Astrocyte (in vitro differentiated cells and primary cell): ENCODE measurements at places on chromosomes 16 and 17. TPM values are rescaled to one million over a fixed set of nuclear protein-coding genes. Genes with fewer than 3 reads are reported as not detected.

- no peak overlapping the region for H3K27ac ChIP-seq
- no peaks in the 10 kb centered on the region for H3K4me1 ChIP-seq
- H3K27me3 ChIP-seq = peaks cover 15% of the 10 kb centered on the region
- no peaks in the 10 kb centered on the region for H3K36me3 ChIP-seq
These were observed 2.7 kb upstream of the BHLHA9 start for GRCh38 chr17:1267471-1267943.

- H3K36me3 ChIP-seq = peaks cover 5% of the 10 kb centered on the region
- H3K4me3 ChIP-seq = no peak overlapping the region
- H3K4me1 ChIP-seq = no peaks in the 10 kb centered on the region
- no peaks in the 10 kb centered on the region for H3K27me3 ChIP-seq
- DNase-seq = no peak
- no peak overlapping the region for H3K27ac ChIP-seq
These were observed 75.5 kb downstream of the SLC5A11 start for GRCh38 chr16:24921229-24921628.

DNA sequence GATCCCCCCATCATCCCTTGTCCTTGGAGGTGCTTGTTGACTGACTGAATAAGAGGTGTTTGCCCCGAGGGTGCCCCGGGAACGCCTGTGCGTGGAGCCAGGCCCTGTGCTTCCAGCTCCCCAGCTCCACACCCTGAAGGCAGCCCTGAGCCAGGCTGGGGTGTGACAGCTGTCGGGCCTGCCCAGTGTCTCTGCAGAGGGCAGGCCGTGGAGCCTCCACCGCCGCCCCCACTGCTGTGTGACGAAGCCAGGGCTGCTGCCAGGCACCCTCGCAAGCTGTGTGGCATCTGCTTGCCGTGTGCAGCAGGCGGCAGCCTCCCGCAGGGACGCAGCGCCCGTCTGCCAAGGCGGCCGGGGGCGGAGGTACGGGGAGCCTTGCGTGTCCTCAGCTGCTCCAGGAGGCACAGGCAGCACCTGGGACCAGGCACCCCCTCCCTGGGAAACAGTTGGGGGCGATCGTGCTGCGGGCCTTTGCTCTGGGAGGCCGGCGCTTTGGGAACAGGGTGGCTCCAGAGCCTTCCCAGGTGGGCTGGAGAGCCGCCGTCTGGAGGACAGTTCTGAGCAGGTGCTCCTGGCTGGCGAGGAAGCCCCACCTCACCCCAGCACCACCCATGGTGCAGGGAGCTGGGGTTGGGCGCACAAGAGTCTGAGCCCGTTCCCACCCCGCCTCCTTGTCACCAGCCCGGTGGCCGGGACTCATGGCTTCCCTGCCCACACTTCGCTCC lies 26.6 kb downstream of the GSE1 start:
- H3K27me3 ChIP-seq = no peaks in the 10 kb centered on the region
- no peaks in the 10 kb centered on the region for H3K36me3 ChIP-seq
- no peak for DNase-seq
- no peak overlapping the region for H3K27ac ChIP-seq
- H3K4me1 ChIP-seq = no peaks in the 10 kb centered on the region

DNA sequence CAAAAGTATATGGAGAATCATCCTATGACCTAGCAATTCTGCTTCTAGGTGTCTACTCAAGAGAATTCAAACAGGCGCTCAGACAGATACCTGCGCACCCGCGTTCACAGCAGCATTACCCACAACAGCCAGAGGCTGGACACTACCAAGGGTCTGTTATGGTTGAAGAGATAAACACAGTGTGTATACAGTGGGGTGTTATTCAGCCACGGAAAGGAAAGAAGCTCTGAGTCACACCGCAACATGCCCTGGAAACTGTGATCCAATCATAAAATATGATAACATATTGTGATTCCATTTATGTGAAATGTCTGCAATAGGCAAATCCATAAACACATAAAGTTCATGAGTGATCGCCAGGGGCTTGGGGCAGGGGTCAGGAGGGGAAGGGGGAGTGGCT lies 18.0 kb upstream of the JPH3 start:
- H3K4me1 ChIP-seq = peaks cover 34% of the 10 kb centered on the region
- no peaks in the 10 kb centered on the region for H3K36me3 ChIP-seq
- no peak overlapping the region for H3K4me3 ChIP-seq
- DNase-seq = peak; percentile 45
- H3K27me3 ChIP-seq = peaks cover 5% of the 10 kb centered on the region
- peak overlapping the region; percentile 97 for H3K27ac ChIP-seq

DNA sequence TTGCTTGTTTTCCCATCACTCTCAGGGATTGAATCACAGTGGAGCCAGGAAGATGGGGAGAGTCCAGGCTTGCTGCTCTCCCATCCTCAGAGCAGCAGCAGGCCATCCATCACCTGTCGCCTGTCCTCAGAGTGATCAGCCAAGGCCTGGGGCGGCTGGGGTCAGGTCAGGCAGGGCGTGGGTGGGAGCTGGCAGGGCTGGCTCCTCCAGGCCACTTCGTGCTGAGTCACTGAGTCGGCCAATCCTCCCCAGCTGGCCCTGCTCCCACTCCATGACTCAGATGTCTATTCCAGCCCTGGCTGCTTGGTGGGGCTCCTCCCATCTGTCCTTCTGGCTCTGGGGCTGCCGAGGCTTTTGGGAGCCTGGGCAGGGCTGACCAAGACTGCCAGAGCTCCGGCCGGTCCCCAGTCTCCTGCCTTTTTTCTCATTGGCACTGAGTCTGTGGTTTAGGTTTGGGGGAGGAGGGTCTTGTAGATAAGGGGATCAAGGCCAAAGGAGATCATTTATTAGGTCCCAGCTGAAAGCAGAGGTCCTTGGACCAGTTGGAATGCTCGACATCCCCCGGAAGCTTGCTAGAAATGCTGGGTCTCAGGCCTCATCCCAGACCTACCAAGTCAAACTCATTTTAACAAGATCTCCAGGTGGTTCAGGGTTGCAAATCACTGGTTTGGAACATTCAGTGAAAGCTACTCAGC lies 72.7 kb downstream of the ABCC1 start:
- peak; percentile 92 for DNase-seq
- H3K27ac ChIP-seq = peak overlapping the region; percentile 88
- no peaks in the 10 kb centered on the region for H3K27me3 ChIP-seq

- H3K4me1 ChIP-seq = peaks cover 14% of the 10 kb centered on the region
- H3K27ac ChIP-seq = no peak overlapping the region
- no peak overlapping the region for H3K4me3 ChIP-seq
- H3K36me3 ChIP-seq = no peaks in the 10 kb centered on the region
These were observed 132.9 kb upstream of the TNRC6C start for GRCh38 chr17:77825621-77826020.

GRCh38 chr17:62676231-62676943 lies 48.9 kb downstream of the MRC2 start:
- no peak overlapping the region for H3K27ac ChIP-seq
- no peaks in the 10 kb centered on the region for H3K4me1 ChIP-seq
- peaks cover 34% of the 10 kb centered on the region for H3K36me3 ChIP-seq
- no peak overlapping the region for H3K4me3 ChIP-seq
- H3K27me3 ChIP-seq = no peaks in the 10 kb centered on the region
- DNase-seq = no peak

DNA sequence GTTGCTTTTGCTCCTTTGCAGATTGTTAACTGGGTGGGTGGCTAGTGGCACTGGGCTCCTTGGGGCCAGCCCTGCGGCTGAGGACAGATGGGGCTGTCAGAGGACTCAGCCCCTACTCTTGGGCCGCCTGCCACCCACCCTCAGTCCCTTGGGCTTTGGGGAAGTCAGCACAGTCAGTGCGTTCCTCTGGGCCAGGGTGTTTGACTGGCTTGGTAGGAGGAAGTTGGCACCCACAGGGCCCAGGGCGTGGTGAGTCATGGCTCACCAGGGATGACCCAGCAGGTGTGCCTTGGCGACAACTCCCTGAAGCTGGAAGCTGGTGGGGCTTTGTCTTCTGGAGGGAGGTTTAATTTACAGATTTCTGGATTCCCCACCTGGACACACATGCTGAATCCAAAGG lies 32.4 kb downstream of the HAPSTR1 start:
- no peak for DNase-seq
- H3K4me1 ChIP-seq = peaks cover 42% of the 10 kb centered on the region
- H3K27ac ChIP-seq = no peak overlapping the region
- no peak overlapping the region for H3K4me3 ChIP-seq
- peaks cover 20% of the 10 kb centered on the region for H3K36me3 ChIP-seq

- no peaks in the 10 kb centered on the region for H3K4me1 ChIP-seq
- peaks cover 3% of the 10 kb centered on the region for H3K27me3 ChIP-seq
- no peaks in the 10 kb centered on the region for H3K36me3 ChIP-seq
These were observed 66.7 kb downstream of the C16orf95 start for GRCh38 chr16:87250431-87250960.

DNA sequence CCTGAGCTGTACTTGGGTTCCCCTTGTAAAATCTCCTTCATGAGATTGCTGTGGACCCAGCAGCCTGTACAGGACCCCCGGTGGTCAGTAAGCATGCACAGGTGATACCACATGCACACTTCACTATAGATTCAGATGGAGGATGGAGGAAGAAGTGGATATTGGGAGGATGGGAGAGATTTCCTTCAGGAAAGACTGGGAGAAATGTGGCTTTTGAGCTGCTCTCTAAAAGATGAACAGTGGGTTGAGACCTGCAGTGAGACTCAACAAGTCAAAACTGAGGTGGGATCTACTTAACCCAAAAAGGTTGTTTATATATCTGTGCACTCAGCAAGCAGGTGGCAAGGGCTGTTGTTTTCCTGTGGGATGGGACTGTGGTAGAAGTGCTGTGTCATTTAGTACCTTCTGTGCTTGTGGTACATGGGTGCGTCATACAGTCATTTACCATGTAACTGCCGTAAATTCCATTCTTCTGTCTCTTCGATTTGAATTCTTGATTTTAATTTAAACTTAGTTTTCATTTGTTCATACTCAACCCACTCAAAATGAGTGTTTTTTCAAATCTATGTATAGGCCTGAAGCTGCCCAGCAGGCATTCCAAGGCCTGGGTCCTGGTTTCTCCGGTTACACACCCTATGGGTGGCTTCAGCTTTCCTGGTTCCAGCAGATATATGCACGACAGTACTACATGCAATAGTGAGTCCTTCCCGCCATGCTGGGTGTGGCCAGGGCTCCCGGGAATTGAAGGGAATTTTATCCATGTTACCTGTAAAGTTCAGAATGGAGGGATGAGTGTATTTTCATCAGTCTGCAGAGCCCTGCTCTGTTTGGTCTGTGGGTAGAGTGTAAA lies 6.9 kb downstream of the HERPUD1 start:
- H3K4me3 ChIP-seq = no peak overlapping the region
- peaks cover 86% of the 10 kb centered on the region for H3K36me3 ChIP-seq
- H3K27me3 ChIP-seq = no peaks in the 10 kb centered on the region
- no peak overlapping the region for H3K27ac ChIP-seq
- H3K4me1 ChIP-seq = peaks cover 2% of the 10 kb centered on the region
- DNase-seq = no peak

TUBB3 gene
- total RNA-seq = 360 and 459 TPM in 2 replicates

MOSMO gene
- total RNA-seq = 10.7 and 11.5 TPM in 2 replicates

ALOX15 gene
- 0.07 TPM in 1 of 2 replicates, not detected in the other for total RNA-seq

PLD6 gene
- 0.31 and 0.64 TPM in 2 replicates for total RNA-seq

CTF1 gene
- 5.2 and 5.9 TPM in 2 replicates for total RNA-seq

FCSK gene
- 9.7 and 12.0 TPM in 2 replicates for total RNA-seq
